ENCODE measurements at places on chromosomes 1 and 21.

DNA sequence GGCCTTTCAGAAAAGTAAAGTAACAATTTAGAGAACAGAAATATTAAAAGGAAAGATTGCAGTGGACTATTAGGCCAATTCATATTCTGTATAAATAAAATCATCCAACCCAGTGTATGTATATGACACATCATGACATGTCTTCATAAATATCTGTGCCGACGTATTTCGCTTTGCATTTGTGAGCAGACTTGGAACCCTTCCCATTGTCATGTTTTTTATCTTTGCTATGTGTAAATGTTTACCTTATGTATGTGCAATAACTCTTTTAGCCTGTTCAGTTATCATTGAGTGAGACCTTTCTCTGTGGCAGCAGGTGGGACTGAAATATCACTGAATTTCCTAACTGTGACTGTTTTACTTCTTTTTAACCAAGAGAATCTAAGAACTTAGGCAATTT, 58.0 kb upstream of the FAM3B start:
- no peak for DNase-seq

DNA sequence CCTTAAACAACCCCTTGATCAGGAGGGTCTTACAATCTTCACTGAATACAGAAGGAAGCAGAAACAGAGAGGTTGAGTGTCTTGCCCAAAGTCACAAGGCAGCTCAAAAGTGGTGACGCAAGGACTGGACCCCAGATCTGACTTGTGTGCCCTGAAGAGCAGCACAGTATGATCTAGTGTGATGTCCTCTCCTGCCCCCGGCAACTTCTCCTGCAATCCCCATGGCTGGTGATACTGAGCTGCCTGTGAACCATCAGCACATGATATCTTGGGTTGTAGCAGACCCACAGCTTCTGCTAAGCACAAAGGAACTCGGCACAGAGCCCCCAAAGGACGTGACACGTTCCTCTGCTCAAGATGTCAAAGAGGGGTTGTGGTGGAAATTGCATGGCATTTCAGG, 51.2 kb upstream of the EDN2 start:
- DNase-seq: no peak

DNA sequence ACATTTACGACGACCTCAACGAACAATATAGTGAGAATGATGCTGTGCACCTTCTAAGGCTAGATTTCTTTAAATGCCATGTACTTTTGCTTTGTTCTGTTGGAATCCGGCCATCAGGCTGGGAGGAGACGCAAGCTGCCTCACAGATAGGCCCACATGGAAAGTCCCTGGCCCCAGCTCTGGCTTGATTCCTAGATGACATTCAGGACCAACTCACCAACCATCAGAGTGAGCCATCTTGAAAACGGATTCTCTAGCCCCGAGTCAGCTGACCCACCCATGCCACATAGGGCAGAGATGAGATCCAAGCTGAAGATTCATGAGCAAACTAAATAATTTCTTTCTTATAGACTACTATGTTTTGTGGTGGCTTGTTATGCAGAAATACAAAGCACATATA, 164.4 kb downstream of the ZNF281 start:
- DNase-seq: no peak

DNA sequence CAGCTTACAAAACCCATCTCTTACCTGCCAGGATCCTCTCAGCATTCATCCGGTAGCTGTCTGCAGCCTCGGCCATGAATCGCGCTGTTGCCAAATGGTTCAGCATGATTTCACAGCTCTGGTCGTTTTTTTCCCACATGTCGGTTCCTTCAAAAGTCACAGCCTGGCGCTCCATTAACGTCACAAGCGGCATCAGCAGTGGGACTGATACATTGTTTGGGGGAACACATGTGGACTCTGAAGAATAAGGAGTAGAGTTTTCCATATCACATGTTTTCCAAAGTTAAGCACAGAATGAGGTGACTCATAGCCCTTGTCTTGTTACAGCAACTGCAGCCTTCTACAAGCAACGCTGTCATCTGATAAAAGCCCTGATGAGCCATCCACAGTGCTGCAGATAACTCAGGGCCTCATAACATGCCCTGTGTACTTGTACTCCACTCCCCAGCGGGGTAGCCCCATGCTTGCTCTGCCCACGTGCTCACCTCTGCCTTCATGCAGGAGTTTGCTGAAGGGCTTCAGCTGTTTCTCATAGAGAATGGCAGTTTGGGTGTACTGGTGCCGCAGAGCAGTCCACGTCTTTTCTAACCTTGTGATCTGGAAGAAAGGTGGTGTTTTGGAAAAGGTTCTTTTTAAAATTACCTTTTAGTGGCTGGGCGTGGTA, 114.2 kb downstream of the BCAR3 start:
- no peak for DNase-seq

DNA sequence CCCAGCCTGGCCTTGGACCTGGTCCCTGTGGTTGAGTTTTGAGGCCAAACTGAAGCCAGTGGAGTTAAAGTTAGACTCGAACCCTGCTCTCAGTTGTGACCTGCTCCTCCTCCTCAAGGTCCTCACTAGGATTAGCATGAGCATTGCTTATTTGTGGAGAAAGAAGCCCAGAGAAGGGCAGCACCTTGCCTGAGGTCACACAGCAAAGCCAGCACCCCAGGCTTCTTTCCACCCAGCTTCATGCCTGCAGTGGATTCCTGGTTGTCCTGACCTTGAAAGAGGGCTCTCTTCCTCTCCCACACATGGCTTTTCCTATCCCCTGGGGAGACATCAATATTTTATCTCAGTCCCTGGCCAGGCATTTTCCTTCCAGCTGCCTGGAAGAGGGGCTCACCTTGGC, 2.8 kb downstream of the LDLRAP1 start:
- DNase-seq: no peak

DNA sequence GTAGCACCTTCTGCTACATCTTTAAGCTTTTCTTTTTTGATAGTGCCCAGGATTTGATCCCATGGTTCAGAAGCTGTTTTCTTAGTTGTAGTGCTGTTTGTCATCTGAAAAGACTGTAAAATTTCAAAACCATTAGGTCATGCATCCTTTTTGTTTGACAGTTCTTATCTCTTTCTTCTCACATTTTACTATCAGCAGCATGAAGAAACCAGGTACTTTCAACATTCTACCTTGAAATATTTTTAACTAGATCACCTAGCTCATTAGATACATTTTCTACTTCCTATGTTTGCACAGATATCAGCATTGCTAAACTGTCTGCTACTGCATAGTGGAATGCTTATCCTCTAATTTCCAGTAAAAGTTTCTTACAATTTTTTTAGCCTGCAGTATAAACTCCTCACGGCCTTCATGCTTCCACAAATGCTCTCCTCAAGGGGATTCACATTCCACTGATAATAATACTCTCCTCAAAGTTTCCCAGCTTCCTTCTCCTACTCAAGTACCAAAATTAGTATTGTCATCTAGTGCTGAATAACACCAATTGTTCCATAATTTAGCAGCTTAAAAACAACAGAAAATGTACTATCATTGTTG, 243.9 kb upstream of the ZRANB2 start:
- no peak for DNase-seq

- DNase-seq: no peak
Measured at GRCh38 chr1:92362970-92363369, 64.1 kb downstream of the RPAP2 start.

GRCh38 chr21:15669247-15669646, 60.5 kb upstream of the USP25 start:
- no peak for DNase-seq

DNA sequence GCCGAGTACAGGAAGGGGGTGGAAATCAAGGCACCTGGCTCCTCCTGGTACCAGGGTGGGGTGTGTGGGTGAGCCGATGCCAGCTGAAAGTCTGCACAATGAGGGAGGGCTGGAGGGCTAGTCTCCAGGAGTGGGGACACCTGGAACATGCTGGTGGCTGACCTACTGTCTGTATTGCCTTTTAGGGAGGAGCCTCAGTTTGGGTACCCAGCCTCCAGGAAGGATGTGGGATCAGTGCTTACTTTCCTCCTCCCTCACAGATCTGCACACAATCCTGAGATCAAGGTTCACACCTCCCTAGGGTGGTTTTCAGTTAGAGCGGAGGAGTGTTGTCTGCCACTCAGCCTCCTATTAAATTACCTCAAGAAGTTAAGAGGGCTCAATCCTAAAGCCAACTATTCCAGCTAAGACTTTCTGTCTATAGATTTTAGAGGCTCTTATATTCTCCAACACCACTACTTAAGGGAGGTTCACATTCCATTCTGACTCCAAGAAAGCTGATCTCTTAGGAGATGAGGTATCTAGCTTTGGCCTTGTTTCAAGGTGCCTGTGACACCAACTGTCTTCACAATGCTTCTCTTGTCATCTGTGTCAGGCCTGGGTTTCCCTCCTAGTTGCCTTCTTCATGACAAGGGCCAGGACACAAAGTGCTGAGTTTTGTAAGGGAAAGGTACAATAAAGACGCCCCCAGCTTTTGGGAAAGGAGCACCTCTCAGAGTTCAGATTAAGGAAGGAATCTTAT, 15.7 kb downstream of the SSR2 start:
- no peak for DNase-seq

- DNase-seq: no peak
Measured at GRCh38 chr1:12189328-12189682, 22.5 kb downstream of the TNFRSF1B start.

- no peak for DNase-seq
Measured at GRCh38 chr1:95926331-95926730, 692.3 kb downstream of the RWDD3 start.

DNA sequence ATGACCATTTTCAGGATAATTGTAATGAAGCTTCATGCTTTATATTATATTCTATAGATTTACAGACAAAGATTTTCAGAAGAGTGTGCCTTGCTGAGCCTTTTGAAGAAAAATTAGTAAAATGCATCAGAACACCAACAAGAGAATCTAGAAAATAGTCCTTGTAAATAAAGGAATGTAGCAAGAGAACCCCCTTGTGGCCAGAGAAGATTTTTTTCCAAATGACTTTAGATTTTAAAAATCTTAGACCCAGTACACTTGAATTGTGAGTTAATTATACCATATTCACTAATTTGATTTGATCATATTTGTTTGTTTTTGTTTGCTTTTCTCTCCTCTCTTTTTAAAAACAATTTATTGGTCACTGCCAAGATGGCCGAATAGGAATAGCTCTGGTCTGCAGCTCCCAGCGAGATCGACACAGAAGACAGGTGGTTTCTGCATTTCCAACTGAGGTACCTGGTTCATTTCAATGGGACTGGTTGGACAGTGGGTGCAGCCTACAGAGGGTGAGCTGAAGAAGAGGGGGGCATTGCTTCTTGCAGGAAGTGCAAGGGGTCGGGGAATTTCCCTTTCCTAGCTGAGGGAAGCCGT, 12.8 kb upstream of the IFI44L start:
- DNase-seq: no peak

DNA sequence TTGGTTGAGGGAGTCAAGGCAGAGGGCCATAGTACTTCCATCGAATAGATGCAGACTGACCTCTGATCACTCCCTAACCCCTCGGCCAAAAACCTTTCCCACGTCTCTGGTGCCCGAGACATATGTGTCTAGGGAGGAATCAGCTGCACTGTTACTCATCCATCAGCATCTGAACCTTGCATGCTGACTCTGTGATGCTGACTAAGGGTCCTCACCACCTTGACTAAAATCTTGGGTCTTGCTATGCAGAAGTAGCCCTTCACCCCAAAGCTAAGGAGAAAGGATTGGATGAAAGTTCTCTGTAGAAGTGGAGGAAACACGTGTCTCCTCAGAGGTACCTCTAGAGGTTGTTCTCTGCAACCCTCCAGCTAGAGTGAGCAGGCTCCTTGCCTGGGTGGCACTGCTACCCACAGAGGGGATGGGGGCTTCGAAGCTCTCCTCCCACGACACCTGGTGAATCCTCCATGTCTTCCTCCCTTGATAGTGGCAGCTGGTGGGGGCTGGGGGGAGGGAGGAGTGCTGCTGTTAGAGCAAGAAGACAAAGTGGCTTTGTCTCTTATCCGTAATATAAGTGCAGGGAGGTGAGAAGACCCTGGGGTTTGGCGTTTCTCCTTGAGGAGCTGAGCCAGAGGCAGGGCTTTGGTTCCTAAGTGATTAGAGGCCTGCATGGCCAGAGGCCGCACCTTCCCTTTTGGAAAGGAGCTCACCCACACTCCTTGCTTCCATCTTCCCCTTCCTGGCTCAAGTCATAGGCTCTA, 45.1 kb downstream of the ATP2B4 start:
- no peak for DNase-seq

GRCh38 chr1:158286487-158286886, 3.2 kb upstream of the CD1C start:
- no peak for DNase-seq

DNA sequence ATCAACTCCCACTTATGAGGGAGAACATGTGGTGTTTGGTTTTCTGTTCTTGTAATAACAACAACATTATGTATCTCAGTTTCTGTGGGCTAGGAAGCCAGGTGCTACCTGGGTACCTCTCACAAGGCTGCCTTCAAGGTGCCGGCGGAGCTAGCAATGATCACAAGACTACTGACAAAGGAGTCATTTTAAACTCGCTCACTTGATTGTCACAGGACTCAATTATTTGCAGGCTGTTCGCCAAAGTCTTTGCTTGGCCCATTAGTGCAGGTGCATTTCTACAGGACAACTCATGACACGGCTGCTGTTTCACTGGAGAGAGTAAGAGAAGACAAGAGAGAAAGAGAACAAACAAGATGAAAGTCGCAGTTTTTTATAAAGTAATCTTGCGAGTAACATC, 1237.4 kb upstream of the TMPRSS15 start:
- no peak for DNase-seq

GRCh38 chr1:53678507-53678906, 60.5 kb downstream of the GLIS1 start:
- no peak for DNase-seq

DNA sequence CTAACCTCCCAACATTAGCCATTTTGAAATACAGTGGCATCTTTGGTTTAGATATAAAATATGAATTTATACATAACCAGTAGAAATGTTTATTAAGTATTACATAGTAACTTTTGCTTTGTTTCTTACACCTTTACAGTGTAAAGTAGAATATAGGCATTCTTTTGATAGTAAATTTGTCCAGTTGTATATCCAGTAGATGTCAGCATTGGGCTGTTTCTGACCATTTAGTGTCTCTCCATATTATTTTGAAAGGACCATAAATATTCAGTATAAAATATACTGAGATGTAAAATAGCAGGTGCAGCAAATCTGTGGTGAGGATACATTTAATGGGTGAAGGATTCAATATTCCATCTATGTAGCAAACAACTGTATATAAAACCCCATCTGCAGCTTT, 115.8 kb upstream of the ZRANB2 start:
- DNase-seq: no peak

DNA sequence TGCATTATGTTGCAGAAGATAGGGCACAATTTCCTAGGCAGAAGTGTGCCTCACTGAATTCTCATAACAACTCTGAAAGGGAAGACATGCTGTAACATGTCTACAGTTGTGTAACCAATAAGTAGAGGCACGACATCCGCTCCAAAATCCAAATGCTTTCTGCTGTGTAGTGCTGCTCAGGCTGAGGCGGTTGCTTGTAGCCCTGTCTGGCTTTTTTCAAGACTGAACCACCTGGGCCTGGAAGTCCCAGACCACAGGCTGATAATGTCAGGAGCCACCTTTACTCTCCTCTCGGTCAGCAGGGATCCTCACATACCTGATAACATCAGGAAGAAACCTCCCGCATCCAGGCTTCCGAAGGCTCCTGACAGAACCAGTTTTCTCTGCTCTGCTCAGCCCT, 10.9 kb downstream of the AKNAD1 start:
- no peak for DNase-seq
